SK-MEL-5 (cell line): ENCODE measurements at places on chromosomes 5 and 9.

GRCh38 chr5:2872676-2873075 is 121.2 kb upstream of the IRX2 start:
- DNase-seq, result no peak

DNA sequence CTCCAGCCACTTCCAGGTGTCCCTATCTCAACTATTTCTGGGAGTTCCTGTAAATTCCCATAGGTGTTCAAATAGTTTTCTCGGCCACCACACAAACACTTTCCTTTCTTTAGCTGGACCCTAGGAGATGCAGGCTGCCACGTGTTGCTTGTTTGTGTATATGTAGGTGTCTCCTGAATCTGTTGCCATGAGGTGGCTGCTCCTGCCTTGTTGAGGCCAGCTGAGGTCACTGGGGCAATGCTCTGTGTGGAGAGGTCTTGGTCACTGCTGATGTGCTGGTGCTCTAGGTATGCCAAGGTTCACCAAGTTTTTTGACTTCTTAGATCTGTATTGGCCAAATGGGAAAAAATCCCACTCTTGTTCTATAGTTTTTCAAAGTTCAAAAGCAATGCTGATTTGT is 132.5 kb upstream of the CHD1 start:
- DNase-seq, result no peak

- DNase-seq, result no peak
Observed at GRCh38 chr9:100623969-100624368, 46.1 kb downstream of the CAVIN4 start.

DNA sequence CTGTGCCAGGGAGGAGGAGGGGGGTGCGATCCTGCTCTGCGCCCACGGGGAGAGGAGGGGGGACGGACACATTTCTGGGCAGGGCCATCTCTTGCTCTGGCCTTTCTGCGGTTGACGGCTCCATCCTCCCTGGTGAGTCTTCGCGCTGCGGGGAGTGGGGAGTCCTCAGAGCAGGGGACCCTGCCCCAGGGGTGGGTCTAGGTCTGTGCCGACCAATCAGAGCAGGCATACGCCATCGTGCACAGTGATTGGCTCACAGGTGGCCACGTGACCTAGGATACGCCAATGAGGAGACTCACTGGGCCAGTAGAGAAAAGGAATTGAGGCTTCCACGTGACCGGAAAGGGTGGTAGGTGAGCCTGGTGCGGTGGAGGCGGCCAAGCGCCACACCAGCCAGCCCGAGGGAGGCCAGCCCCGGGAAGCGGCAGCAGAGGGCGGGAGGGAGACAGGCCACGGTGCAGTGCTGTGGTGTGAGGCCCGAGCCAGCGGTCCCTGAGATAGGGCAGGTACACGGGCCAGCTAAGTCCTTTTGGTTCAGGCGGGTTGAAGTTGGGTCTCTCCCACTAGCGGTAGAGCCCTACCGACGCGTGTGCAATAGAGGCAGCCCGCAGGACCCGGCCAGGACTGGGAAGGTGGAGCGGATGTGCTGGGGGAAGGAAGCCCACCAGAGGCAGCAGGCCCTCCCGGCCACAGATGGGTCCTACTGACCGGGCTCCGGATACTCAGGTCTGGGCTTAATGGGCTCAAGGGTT is 65.2 kb upstream of the RNF130 start:
- no peak for DNase-seq

- DNase-seq, result no peak
Observed at GRCh38 chr5:173853370-173854131, 34.6 kb upstream of the CPEB4 start.

- no peak for DNase-seq
Observed at GRCh38 chr9:133237035-133237731, 28.1 kb upstream of the OBP2B start.

DNA sequence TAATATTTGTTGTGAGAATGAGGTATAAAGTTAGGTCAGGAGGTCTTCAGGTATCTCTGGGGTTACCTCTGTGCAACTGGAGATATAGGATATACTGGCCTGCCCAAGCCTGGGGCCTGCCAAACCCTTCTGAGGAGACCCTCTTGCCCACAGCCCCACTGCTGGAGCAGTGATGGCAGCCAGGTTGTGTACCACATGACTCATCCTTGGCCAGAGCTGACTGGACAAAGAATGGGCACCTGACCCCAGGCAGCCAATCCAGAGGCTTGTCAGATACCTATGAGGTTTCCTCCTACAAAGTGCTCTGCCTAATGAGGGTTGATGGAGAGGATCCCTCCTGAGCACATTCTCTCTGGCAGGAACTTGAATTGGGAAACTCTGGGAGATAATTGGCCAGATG is 56.1 kb upstream of the TBC1D2 start:
- DNase-seq, result no peak

DNA sequence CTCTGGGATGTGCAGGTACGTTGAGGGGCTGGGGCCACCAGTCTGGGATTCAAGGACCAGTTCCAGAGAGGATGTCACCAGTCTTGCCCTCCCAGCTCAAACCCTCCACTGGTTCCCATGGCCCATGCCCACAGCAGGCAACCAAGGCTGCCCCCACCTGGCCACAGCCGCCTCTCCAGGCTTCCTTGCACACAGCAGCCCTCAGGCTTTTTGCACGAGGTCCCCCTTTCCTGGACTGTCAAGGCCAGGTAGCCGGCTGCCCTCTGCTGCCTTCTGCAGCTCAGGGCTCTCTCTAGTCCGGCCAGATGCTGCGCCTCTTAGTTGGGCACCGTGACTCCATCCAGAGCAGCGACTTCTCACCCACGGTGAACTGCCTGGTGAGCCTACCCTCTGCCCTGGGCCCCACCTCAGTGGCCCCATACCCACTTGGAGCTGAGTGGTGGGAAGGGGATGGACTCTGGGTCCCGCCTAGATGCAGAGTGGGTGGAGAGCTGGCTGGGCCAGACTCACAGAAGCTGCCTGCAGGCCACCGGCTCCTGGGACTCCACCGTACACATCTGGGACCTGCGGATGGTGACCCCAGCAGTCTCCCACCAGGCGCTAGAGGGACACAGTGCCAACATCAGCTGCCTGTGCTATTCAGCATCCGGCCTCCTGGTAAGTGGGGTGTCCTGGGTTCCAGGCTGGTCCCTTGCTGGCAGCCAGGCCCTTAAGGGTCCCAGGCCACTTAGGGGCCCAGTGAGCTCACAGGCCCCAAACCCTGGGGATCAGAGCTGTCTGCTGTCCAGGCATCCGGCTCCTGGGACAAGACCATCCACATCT is 2.9 kb downstream of the WDR38 start:
- DNase-seq, result peak; percentile 63

- no peak for DNase-seq
Observed at GRCh38 chr5:94113-94892, 2.3 kb downstream of the PLEKHG4B start.

- DNase-seq, result peak; percentile 76
Observed at GRCh38 chr9:114155263-114155994, at the start of gene COL27A1. Gene COL27A1, plus strand, starts transcription at chr9:114155537. Its CDS starts 414 bp downstream, at chr9:114155951.

- no peak for DNase-seq
Observed at GRCh38 chr9:31597977-31598376, 786.5 kb upstream of the ACO1 start.

DNA sequence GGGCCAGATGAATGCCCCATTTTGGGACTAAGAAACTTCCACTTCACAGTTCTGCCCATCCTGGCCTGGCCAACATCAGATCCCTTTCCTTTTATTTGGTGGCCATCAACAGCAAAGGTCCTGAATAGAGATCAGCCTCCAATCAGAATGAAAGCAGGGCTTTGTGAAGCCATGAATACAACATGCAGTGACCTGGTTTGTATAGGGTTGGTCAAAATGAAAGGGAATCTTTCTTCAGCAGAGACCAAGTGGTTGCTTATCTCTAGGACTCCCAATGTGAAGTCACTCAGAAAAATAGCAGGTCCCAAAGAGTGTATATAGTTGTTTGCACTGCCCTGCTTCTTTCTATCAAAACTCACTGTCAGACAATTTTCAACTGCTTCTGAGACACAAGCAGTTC is 113.9 kb upstream of the SLC12A2 start:
- DNase-seq, result peak; percentile 52

DNA sequence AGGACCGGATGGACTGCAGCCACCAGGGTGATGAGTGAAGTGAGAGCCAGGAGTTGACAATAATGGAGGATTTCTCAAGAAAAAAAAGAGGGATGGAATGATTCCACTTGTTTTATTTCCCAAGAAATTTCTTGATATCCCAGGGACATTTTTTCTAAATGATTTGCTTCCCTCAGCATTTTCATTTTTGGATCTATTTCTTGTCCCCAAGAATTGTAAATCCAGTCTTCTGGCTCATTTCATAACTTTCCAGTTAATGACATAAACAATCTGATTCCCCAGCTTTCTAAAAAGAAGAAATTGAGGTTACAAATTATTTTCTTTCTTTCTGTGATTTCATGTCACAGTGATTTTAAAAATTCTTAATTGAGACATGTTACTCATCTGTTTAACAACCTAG is 446.5 kb downstream of the PRR16 start:
- DNase-seq, result no peak

DNA sequence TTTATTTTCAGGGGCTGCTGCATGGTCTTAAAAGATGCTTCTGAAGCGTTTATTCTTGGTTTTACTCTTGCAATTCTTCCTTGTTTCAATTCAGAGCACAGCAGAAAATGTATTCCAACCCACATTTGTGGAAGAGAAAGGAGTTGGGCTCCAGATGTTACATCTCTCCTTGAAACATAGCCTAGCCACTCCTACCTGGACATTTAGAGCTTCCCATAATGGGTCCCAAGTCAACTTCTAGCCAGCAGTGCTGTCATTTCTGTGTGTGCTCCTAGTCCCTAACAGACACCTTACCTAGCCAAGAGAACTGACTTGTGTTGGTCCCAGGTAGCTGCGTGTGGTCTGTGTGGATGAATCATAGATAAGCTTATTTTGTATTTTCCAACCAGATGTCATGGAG is 61.2 kb upstream of the ANKRD55 start:
- DNase-seq, result no peak

DNA sequence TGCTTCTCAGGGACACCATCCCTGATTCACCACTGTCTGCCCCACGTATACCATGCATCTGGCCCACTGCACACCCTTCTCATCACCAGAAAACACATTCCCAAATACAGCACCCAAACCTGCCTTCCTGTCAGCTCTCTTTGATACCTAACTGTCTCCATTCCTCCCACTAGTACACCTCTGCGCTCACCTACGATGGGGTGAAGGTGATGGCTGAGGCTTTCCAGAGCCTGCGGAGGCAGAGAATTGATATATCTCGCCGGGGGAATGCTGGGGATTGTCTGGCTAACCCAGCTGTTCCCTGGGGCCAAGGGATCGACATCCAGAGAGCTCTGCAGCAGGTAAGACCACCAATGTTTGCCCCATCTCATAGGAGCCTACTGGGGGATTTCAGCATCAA is 186.4 kb downstream of the GRIA1 start:
- DNase-seq, result no peak

DNA sequence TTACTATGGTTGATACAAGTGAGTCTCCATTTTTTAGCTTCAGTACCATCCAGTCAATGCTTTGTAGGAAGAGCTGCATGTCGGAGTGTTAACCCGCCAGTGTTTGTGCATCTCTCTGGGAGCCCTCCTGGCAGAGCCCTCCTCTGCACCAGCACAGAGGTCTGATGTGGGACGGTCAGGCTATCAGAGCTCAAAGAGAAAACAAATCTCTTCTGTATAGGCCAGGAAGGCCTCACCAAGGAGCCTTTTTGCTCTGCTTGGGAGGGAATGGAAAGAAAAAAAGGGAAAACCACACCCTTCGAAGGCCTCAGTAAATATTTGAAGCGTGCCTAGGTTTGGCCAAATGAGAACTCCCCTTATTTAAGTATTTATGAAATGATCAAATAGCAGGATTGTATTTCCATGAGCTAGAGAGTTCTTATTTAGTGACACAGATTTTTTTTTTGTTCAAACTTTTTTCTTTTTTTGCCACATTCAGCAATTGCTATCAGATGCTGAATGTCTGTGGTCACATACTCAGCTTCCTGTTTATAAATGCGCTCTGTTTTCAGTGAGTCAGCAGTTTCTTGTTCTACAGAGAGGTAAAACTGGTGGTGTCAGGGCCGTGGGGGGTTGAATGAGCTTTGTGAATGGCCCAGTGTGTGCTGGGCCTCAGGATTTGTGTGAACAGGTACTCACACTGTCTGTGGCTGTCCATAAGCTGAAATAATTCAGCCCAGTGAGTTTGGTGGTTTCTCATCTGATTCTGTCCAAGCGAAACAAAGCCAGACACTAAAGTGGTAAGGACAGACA is 226.6 kb downstream of the SNX18 start:
- DNase-seq, result peak; percentile 38

DNA sequence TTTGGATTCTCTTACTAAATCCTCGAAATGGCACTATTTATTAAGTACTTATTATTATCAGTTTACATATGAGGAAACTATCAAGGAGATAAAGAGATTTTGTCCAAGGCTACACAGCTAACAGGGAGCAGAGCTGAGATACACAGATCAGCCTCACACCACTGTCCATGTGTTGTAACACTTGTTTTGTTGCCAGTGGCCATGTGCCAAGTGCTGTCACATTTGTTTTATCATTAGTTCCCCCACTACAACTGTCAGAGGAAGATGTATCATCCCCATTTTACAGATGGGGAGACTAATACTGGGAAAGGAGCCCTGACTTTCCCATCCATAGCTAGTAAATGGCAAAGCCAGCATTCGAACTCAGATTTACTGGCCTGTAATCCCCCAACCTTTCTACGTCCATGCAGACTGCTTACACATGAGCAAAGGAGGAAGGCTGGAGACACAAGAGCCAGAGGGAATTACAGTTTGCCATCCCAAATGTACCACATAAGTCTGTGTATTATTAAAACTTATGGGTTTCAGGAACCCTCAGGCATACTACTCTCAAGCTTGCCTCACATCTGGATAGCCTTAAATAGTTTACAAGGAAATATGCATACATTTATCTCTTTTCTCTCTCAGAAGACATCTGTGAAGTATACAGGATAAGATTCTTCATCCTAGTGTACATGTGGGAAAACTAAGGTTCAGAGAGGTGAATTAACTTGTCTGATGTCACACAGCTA is 25.1 kb downstream of the PAPPA start:
- no peak for DNase-seq

GRCh38 chr5:7261049-7261448 is 134.9 kb upstream of the ADCY2 start:
- peak; percentile 94 for DNase-seq

- no peak for DNase-seq
Observed at GRCh38 chr9:70883963-70884793, 237.2 kb downstream of the TRPM3 start.
